Hematopoietic multipotent progenitor cell (in vitro differentiated cells): ENCODE measurements at places on chromosomes 7 and 10. TPM values are rescaled to one million over a fixed set of nuclear protein-coding genes. Genes with fewer than 3 reads are reported as not detected.

GRCh38 chr7:129489491-129489890 lies 12.8 kb upstream of the SMKR1 start:
- DNase-seq, result no peak

DNA sequence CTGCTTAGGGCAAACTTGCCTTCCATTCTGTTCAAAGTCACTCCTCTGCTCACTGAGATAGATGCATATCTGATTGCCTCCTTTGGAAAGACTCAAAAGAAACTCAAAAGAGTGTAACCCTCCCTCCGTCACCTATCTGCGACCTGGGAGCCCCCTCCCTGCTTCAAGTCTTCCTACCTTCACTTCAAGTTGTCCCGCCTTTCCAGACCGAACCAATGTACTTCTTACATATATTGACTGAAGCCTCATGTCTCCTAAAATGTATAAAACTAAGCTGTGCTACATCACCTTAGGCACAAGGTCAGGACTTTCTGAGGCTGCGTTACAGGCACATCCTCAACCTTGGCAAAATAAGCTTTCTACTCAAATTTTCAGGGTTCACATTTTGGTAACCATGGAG lies 77.4 kb upstream of the C1GALT1 start:
- no peak for DNase-seq

GRCh38 chr7:143460271-143460979 lies 17.2 kb downstream of the TAS2R60 start:
- no peak for DNase-seq

The CACNA2D1 gene
- total RNA-seq, result under 0.01 TPM

GRCh38 chr10:91741356-91741755 lies 56.9 kb upstream of the TNKS2 start:
- no peak for DNase-seq

- no peak for DNase-seq
Measured at GRCh38 chr10:71573562-71574518, 145.7 kb downstream of the C10orf105 start.

- DNase-seq, result no peak
Measured at GRCh38 chr7:5467645-5468044, 44.0 kb upstream of the TNRC18 start.

GRCh38 chr10:77146712-77147336 lies 490.8 kb downstream of the KCNMA1 start:
- no peak for DNase-seq
